ENCODE measurements at places on chromosomes 2 and 18.
A peak's percentile ranks its signal among the peaks of the same experiment; 100 is the strongest.

- no peak for DNase-seq
Measured at GRCh38 chr2:179729966-179730365, 131.4 kb downstream of the ZNF385B start.

- DNase-seq: no peak
Measured at GRCh38 chr2:72062336-72062735, 85.3 kb downstream of the CYP26B1 start.

DNA sequence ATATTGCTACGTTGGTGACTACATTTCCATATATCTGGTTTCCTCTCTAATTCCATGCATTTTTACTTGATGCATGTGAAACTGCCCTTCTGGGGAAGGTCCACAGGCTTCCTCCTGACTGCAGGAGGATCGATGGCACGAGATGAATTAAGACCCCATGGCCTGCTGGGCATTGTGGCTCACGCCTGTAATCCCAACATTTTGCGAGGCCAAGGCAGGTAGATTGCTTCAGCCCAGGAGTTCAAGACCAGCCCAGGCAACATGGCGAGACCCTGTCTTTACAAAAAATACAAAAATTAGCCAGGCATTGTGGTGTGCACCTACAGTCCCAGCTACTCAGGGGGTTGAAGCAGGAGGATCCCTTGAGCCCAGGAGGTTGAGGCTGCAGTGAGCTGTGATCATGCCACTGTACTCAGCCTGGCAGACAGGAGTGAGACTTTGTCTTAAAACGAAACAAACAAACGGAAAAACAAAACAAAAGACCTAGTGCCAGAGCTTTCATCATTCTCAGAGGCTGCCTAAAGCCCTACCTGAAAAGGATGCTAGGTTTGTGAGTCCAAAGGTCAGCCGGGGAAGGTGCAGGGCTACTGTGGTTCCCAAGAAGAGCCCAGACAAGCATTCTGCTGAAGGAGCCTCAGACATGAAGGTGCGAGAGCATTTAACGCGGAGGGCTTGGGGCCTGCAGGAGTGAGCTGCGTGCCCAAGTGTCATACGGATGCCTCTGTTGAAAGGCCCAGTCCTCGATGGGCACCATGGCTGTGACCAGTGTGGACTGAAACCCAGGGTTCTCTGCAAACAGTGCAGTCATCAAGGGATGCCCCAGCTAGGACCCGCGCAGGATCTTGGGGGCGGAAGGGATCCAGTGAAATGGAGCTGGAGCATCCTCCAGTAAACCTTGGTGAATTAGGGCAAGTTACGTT, 21.6 kb downstream of the GPR55 start:
- no peak for DNase-seq

- no peak for DNase-seq
Measured at GRCh38 chr18:6055711-6056110, 160.4 kb upstream of the TMEM200C start.

- no peak for DNase-seq
Measured at GRCh38 chr18:32771871-32772580, 797 bp downstream of the KLHL14 start.

- DNase-seq: no peak
Measured at GRCh38 chr2:117825437-117825836, 10.9 kb downstream of the DDX18 start.

DNA sequence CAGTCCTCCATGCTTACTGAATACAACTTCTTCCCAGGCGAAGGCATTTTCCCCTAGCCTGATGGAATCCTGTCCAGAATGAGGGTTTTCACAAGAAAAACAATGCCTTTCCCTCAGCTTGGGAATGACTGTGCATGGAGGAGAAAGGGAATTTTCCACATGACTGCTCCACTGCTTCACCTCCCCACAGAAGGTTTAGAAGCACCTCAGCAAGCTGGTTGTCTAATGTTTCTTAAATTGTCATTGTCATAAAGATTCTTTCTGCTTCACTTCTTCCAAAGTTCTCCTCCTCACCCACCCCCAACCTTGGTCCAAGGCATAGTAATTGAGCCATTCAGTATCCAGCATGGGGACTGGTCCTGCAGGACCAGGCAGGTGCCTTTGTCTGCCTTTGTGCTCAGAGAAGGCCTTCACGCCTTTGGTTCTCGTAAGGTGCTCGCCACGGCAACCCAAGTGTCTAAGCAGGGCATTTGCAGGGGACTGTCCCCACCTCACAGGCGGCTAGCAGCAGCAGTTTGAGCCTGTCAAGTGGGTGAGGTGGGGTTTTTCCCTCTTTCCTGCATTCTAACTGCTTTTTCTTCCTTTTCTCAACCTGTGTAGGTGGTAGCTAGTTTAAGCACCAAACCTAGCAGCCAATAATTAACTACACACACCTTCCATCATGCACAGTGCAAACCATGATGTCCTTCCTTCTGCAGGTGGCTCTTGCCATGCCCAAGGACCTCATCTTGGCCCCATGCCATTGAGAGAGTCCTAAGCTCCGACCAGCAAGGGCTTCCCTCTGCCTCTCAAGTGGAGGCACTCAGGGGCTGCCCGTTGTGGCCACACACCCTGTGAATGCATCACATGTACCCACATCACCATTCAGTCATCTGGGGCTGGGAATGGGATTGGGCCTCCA, 65.7 kb upstream of the BCL2L11 start:
- DNase-seq: no peak

- no peak for DNase-seq
Measured at GRCh38 chr18:56568986-56569385, 69.4 kb downstream of the TXNL1 start.

- peak; percentile 9 for DNase-seq
Measured at GRCh38 chr2:165251366-165251765, 12.2 kb downstream of the SCN2A start.

DNA sequence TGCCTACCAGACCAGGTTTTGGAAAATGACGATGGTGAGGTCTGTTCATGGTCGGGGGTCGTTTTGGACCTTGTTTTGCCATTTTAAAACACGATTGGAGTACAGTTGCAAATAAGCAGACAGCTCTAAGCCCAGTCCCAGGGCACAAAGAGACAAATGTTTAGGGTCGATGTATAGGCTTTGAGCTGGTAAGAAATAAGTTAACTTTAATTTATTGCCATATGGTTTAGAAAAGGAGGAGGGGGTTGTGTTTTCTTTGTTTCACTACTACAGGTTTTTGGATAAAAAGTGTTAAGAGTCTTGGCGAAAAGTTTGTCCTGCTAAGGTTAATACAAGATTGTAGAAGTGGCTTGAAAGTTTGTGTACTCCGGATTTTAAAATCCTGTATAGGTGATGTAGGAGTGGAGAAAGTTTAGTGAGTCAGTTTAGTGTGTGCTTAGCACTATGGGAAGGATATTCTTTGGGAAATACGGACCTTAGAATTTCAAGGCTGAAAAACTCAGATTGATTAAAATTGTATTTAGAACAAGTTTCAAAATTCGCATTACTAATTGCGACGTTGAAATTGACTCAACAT, 1.3 kb downstream of the KCMF1 start:
- peak; percentile 25 for DNase-seq
